ENCODE measurements at places on chromosomes 6 and 20. TPM values are rescaled to one million over a fixed set of nuclear protein-coding genes. Genes with fewer than 3 reads are reported as not detected.
A peak's percentile ranks its signal among the peaks of the same experiment; 100 is the strongest.

DNA sequence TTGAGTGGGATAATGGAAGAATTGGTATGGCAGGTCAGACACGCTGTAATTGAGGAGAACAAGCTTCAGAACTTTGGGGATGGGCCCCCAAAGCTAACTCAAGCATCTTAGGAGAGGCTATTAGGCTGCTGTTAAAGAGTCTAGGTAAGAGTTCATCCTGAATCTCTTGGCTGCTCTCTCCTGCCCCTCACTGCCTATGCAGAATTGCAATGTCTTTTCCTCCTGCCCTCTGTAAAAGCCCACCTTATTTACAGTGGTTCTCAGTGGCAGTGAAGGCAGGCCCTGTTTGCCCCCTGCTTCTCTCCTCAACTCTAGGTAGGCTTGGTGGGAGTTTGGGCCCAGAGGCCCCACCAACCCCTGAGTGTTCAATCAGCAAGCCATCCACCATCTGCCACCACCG, 55.0 kb downstream of the LYRM2 start:
- no peaks in the 10 kb centered on the region for H3K27me3 ChIP-seq
- no peaks in the 10 kb centered on the region for H3K4me1 ChIP-seq
- no peak overlapping the region for H3K4me3 ChIP-seq

GRCh38 chr20:44502968-44503367, 18.9 kb downstream of the SERINC3 start:
- H3K27me3 ChIP-seq, result no peaks in the 10 kb centered on the region
- H3K4me3 ChIP-seq, result no peak overlapping the region

DNA sequence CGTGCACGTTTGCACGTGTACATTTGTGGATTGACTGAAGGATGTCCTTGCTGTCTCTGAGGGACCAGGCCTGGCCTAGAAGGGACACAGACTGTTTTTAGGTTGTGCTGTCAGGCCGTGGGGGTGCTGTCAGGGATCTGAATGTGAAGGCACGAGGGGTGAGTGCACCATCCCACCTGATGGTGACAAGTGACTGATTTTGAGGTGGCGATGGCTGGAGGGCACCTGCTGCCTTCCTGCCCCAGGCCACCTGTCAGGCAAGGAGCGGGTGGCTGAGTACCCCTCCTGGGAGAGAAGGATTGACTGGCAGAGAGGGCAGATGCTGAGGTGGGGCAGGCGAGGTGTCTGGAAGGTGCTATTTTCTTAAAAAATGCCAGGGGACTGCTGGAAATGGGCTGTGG, 1.2 kb downstream of the RAB44 start:
- no peaks in the 10 kb centered on the region for H3K27me3 ChIP-seq
- no peak overlapping the region for H3K27ac ChIP-seq
- H3K4me3 ChIP-seq, result no peak overlapping the region
- H3K4me1 ChIP-seq, result peaks cover 8% of the 10 kb centered on the region
- peaks cover 2% of the 10 kb centered on the region for H3K36me3 ChIP-seq

The GDAP1L1 gene
- not detected for polyA plus RNA-seq

DNA sequence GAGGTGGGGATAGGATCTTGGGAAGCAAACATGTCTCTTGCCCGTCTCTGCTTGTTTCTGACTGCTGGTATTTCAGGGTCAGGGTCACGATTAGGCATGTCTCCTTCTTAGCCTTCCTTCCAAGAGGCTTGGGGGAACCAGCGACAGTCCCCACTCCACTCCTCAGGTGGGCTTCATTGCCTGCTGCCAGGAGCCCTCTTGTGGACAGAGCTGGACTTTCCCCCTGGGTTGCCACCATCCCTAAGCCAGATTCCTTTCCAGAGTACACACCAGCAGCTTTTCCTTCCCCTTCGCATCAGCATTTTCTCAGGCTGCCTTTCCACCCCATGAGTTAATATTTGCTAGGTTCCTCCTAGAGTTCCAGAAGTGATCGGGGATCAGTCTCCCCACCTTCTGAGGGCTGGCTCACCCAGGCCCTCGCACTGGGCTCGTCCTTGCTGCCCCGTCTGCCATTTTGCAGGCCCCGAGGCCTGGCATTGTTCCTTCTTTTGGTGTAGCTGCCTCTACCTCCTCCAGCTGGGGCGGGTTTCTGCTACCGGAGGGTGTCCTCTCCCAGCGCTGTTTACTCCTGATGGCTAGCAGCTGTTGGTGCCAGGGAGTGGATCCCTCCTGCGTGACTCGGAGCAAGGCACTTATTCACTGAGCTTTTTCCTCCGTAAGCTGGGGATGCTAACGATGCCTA, 8.8 kb upstream of the C20orf144 start:
- H3K4me1 ChIP-seq, result peaks cover 25% of the 10 kb centered on the region
- H3K27me3 ChIP-seq, result no peaks in the 10 kb centered on the region
- DNase-seq, result peak; percentile 79
- H3K27ac ChIP-seq, result no peak overlapping the region
- H3K36me3 ChIP-seq, result no peaks in the 10 kb centered on the region
- H3K4me3 ChIP-seq, result no peak overlapping the region

The ME1 gene
- polyA plus RNA-seq, result 6.2 TPM

DNA sequence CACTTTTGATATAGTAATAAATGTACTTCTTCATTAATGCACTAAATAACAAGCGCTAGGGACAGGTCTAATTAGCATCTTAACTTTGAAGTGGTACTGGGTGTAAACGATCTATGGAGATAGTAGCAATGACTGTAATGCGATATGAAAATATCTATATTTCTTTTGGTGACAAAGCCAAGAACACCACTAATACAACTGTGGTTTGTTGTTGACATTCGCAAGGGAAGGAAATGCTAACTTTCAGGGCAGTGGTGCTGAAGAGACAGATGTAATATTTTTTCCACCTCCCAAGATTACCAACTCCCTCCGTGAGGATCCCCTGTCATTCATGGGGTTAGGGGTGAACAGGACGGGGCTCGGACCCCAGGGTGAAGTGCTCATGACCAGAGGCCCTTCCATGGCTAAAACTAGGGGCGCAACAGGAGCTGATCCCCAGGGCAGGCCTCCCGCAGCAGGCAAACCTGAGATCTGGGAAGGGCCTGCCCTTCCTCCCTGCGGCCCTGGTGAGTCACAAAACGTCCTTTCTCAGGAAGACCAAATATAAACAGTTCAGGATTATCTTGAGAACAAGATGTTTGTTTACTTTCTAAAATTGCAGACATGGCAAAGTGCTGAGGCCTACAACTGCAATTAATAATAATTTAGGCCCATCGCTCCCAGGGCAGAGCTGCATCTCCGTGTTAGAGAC, 65.0 kb upstream of the TOX2 start:
- H3K36me3 ChIP-seq, result no peaks in the 10 kb centered on the region
- H3K27me3 ChIP-seq, result no peaks in the 10 kb centered on the region
- no peaks in the 10 kb centered on the region for H3K4me1 ChIP-seq
- DNase-seq, result no peak
- no peak overlapping the region for H3K4me3 ChIP-seq

DNA sequence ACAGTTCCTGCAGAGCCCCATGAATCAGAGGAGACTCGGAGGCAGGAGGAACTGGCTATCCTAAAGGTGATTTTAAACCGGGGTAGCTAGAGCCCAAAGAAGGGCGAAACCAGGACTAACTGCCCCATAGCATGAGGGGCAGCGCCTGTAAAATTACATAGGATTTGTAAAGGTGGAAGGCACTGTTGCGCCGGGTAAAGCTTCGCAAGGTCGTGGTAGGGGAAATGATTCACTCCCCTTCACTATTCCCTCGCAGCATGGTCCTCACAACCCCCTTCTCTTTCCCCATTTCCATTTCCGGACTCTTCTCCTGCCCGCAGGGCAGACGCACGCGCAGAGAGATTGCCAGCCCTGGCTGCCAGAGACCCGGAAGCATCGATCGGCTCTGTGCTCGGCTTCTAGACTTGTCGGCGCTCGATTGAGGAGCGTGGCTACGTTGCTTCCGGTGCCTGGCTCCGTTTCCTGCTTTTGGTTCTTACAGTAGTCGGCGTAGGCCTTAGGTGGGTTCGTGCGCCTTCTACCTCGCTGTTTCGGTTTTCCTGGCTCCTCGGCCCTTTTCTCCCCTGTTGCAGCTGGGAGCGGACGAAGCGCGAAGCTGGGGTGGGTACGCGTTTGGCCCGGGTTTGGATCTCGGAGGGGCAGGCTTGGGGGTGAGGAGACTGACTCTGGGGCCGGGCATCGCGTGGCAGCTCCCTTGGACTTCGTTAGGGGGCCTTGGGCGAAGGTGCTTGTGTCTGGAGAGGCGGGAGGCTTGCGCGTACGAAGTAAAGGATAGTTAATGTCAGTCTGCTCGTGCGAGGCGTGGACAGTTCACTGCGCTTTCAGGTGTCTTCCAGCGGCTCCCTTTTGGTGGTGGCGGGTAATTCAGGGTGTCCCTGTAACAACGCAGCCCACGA, at the start of gene SNRPB2:
SNRPB2 (plus strand) TSS at position 462 of the 896 bp plus-strand sequence. CDS start 1,677 bp downstream, outside the sequence.
- DNase-seq, result peak; percentile 98
- H3K4me1 ChIP-seq, result peaks cover 34% of the 10 kb centered on the region
- H3K4me3 ChIP-seq, result peak within 1 kb of the TSS; percentile 49
- H3K27ac ChIP-seq, result peak within 1 kb of the TSS; percentile 85

- no peaks in the 10 kb centered on the region for H3K4me1 ChIP-seq
- no peak overlapping the region for H3K4me3 ChIP-seq
- H3K27me3 ChIP-seq, result no peaks in the 10 kb centered on the region
- no peaks in the 10 kb centered on the region for H3K36me3 ChIP-seq
These were observed 31.5 kb upstream of the RANBP9 start for GRCh38 chr6:13742961-13743735.

DNA sequence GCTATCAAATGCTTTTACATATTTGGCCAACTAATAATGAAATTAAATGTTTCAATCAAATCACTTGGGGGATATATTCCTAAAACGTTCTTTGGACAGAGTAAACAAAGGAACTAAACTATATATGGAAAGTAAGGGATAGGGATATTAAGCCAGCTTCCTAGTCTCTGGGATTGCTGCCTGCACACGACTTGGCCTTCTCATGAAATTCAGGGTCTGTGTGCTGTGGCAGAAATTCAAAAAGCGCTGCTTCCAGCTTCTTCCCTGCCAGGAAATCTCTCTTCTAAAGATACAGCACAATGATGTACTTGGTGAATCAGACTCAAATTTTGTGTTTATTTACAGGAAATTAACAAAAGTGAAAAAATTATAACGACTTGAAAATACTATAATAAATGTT, 206.3 kb upstream of the RAB32 start:
- no peaks in the 10 kb centered on the region for H3K27me3 ChIP-seq
- no peak overlapping the region for H3K27ac ChIP-seq
- H3K36me3 ChIP-seq, result no peaks in the 10 kb centered on the region
- no peaks in the 10 kb centered on the region for H3K4me1 ChIP-seq
- no peak overlapping the region for H3K4me3 ChIP-seq

- H3K4me1 ChIP-seq, result peaks cover 35% of the 10 kb centered on the region
- peak; percentile 84 for DNase-seq
- H3K27me3 ChIP-seq, result no peaks in the 10 kb centered on the region
- peak overlapping the region; percentile 32 for H3K27ac ChIP-seq
These were observed 114.9 kb downstream of the AKAP7 start for GRCh38 chr6:131250122-131250521.

DNA sequence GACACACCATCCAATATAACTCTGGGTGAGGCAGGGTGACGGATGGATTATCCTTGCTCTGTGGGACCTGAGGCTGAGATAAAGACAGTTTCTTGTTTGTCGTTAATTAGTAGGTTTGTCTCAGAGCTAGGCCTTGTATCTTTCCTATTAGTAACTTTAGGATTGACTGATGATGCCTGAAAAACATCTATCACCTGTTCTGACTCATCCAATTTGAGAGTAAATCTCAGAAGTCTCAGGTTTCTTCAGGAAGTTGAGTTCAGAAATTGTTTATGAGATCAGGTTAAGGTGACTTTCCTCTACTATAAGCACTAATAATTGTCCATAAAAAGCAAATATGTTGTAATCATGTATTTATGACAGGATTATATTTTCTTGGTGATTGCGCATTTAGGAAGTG, 129.5 kb upstream of the SUPT3H start:
- H3K4me3 ChIP-seq, result no peak overlapping the region
- H3K27me3 ChIP-seq, result no peaks in the 10 kb centered on the region
- peaks cover 2% of the 10 kb centered on the region for H3K36me3 ChIP-seq
- H3K4me1 ChIP-seq, result no peaks in the 10 kb centered on the region

DNA sequence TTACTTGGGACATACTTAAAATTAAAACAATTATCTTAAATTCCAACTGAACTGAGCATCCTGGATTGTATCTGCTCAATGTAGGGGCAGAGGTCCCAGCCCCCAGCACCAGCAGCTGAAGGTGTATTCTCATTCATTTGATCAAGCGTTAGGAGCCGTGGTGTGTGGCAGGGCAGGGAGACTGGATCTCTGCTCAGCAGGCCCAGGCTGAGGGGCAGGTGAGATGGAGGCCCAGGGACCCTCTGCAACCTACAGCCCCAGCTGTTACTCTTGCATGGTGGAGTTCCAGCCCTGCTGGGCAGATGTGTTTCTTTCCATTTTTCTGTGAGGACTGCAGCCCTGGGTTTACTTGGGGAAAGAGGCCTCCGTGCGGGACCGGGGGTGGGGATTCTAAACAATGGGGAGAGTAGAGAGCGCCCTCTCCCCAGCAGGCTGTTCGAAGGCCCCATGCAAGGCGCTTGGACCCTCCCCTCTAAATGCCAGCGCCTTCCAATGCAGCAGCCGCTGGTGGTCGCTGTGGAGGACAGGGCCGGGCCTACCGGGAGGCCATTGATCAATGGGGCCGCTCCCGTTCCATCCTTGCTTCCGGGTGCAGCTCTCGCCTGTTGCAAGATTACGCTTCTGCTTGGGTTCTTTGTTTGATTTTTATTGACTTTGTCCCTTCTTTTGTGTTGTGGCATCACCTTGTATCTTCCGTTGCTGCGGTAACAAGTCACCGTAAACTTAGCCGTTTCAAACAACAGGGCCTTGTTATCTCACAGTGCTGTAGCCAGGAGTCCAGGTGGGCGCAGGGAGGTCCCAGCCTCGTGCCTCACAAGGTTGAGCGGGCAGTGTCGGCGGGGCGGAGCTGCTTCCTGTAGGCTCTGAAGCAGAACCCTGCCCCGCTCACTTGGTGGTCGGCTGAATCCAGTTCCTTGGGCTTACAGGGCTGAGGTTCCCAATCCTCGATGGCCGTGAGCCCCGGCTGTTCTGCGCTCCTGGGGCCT, 134.8 kb upstream of the PHACTR3 start:
- no peak overlapping the region for H3K27ac ChIP-seq
- H3K27me3 ChIP-seq, result no peaks in the 10 kb centered on the region
- H3K4me1 ChIP-seq, result no peaks in the 10 kb centered on the region
- DNase-seq, result peak; percentile 57
- no peak overlapping the region for H3K4me3 ChIP-seq

- H3K27ac ChIP-seq, result peak overlapping the region; percentile 93
- no peaks in the 10 kb centered on the region for H3K36me3 ChIP-seq
- DNase-seq, result peak; percentile 86
- peaks cover 66% of the 10 kb centered on the region for H3K27me3 ChIP-seq
- H3K4me3 ChIP-seq, result peak overlapping the region; percentile 61
- peaks cover 6% of the 10 kb centered on the region for H3K4me1 ChIP-seq
These were observed 673 bp downstream of the MARCKS start for GRCh38 chr6:113857556-113858479.

Measured in spleen (tissue), 13 donors.